Kidney (tissue), 22 donors: ENCODE measurements at places on chromosomes 2 and 18.

GRCh38 chr18:21241301-21242048 lies 557 bp upstream of the GREB1L start:
- DNase-seq: no peak

DNA sequence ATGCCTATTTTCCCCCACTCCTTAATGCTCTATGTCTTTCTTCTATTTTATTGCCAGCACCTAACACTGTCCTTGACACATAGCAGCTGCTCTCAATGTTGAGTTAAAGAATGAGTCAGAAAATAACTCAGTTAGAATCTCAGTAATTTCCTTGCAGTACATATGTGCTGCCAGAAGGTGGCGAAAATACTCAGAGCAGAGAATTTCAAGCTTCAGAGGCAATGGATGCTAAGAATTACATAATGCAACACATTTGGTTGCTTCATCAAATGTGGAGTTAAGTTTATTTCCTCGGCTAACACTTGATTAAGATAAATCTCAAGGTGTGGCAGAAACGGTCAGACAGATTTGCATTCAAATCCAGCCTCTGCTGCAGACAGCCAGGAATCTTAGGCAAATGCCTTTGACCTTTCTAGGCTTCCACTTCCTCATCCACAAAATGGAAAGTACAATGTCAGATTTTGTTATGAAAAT lies 105.6 kb downstream of the VSNL1 start:
- DNase-seq: peak; percentile 87

GRCh38 chr2:178066890-178067669 lies 5.5 kb downstream of the PDE11A start:
- DNase-seq: no peak

GRCh38 chr2:236073867-236074655 lies 94.1 kb downstream of the GBX2 start:
- DNase-seq: no peak

DNA sequence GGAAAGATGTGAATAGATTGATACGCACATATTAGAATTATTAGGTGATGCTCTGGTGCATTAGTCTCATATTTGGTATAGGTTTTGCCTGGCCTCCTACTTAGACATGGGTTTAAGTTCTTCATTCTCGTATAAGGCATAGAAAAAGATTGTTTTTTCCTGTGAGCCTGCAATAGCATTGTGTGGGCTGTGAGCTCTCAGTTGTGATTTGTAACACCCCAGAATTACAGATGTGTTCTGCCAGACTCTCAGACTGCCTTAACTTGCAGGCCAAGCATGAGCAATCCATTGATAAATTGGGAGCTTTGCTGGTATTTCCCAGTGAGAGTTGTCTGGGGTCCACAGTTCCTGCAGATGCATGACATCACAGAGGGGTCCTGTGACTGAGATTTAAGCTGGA lies 95.7 kb downstream of the MAPRE2 start:
- DNase-seq: no peak

DNA sequence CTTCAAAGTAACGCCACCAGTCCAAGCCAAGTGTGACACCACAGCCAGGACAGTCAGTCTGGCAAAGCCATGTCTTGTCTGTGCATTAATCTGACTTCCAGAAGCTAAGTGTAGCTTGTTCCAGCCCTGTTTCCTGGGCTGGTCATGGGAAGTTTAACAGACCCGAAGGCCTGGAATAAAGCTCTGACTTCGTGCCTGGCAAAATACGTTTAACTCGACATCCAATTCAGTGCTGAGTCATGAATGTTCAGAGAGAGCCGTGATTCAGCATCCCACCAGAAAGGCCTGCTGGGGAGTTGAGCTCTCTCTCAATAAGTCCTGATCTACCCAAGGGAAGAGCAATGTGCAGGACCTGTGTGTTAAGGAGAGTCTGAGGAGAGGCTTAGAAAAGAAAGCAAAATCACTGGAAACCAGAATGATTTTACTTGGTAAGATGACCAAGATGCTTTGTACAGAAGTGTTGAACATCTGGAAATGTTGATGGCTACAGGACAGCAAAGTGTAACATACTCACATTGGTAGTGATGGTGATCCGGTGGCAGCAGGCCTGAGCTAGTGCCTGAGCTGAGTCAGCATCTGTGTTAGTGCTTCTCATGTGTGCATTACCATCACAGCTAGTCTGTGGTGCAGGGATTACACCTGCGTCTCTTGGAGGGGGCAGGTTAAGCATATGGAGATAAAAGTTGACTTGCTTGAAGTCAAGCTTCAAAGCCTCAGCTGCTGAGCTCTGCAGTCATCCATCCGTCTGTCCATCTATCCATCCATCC lies 743.7 kb upstream of the HS6ST1 start:
- no peak for DNase-seq

GRCh38 chr2:33477473-33478468 lies 1.3 kb downstream of the RASGRP3 start:
- DNase-seq: peak; percentile 71

- no peak for DNase-seq
These were observed 1565.1 kb downstream of the LRP1B start for GRCh38 chr2:140565756-140566155.

- DNase-seq: no peak
These were observed 331.9 kb downstream of the MYCN start for GRCh38 chr2:16272038-16272788.

- no peak for DNase-seq
These were observed 198.0 kb upstream of the AGAP1 start for GRCh38 chr2:235295831-235296230.

- no peak for DNase-seq
These were observed 19.8 kb downstream of the TSHZ1 start for GRCh38 chr18:75230163-75231052.

DNA sequence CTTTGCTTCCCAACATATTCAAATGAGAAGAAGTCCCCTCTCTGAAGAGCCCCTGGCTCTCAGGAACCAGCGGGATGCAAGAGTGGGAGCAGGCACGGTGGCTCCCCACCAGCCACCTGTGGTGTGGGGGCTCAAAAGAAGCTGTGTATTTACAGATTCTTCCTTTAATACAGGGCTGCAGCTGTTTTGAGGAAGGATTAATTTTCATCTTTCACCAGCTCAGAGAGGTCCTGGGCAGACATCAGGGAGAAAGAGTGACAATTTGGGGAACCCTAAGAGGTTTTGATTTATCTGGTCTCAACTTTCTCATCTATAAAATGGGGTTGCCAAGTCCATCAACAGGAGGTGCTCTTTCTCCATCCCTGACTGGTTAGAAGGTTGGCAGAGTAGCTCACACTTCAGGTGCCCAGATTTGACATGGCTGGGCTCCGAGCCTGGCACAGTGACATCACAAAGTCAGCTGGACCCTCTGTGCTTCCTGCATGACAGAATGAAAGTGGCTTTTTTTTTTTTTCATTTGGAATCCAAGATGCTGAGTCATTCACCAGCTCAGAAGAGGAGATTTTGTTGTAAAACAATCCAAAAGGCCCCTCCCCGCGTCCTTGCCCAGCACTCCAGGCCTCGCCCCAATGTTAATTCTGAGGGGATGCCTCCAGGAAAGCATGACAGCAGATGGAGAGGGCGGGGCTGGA lies 15.5 kb upstream of the SIX2 start:
- no peak for DNase-seq

DNA sequence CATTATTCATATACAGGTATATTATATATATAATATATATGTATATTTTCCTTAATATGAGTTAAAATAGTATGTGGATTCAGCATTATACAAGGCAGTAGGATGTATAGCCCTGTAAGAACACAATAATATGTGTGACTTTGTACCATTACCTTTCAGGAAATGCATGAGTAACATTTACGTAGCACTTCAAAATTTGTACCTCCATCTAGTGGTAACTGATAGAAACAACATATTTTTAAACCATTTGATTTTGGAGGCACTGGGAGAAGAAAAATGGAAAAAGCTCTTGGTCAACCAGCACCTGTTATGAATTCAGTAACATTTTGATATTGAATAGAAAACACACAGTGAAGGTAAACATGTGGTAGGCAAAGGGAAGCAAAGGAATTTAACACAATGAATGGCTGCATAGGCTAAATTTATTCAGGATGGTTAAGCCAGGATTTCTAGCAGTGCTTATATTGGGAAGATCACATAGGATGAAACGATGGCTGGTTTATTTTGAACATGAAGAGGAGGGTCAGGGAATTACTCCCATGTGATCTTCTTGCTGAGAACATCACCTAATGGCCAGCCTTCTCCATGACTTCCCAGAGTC lies 565.5 kb downstream of the CCDC85A start:
- no peak for DNase-seq

GRCh38 chr2:64609227-64609941 lies 44.3 kb downstream of the SERTAD2 start:
- peak; percentile 83 for DNase-seq

DNA sequence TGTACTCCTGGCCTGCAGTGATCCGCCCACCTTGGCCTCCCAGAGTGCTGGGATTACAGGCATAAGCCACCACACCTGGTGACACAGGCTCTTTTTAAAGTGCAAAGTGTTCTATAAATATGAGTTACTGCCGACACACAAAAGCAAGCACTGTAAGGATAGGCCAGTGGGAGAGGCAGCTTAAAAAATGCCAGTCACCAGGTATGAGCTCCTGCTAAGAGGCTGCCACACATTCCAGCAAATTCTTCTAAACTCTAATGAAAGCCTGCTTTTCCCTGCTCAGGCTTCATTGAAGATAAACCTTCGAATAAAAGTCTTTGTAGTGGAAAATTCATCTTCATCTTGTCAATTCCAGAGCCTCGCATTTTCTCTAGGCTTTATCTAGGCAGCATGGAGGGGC lies 203.0 kb upstream of the PID1 start:
- no peak for DNase-seq

DNA sequence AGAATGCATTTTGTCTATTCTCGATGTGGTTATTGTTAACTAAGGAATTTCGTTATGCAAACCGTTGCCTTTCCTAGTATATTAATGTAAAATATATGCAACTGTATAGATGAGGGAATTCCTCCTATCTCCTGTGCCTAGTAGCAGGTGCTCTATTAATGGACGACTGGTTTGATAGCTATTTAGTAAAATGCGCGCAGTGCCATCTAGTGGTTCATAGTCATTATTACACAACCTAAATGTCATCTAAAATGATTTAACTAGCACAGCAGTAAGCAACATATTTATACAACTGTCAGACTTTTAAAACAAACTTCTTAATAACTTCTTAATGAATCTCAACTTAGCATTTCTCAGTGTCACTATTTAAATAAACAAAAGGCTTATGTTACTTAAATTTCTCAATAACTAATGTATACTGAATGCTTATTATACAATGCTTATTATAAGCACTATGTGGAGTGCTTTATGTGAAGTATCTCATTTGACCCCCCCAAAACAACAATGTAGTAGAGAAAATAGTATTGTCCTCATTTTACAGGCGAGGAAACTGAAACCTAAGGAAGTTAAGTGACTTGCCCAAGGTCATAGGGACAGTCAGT lies 77.9 kb downstream of the DTNA start:
- no peak for DNase-seq

GRCh38 chr2:223886726-223887125 lies 49.3 kb upstream of the AP1S3 start:
- DNase-seq: no peak

DNA sequence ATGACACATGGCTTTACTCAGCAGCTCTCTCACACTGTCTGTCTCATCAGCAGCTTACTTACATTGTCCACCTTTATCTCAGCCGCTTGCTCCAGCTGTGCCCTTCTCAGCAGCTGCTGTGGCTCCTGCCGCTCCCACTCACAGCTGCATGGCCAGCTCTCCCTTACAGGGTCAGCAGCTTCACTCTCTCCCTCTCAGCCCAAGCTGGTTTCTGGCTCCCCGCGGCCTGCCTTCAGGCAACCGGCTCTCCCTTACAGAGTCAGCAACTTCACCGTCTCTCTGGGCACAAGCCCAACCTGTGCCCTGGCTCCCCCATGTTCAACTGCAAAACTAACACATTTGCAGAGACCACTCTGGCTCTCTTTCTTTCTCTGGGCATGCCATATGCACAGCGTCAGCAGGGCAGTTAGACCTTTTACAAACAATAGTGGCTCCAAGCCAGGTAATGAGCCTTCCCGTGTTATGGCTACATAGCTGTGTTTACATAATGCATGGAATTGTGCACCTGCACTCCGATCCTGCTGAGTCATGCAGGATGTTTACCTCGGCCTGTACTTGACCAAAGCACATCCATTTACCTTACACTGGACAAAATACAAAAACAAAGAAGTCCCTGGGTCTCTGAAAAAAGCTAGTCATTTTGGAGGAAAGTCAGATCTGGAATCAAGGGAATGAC lies 167.3 kb downstream of the DOK6 start:
- DNase-seq: no peak

- DNase-seq: peak; percentile 82
These were observed 388.6 kb upstream of the TNP1 start for GRCh38 chr2:217248312-217248935.

- DNase-seq: no peak
These were observed 96.1 kb downstream of the ITGA4 start for GRCh38 chr2:181553244-181553643.

GRCh38 chr2:71492112-71492511 lies 38.8 kb downstream of the DYSF start:
- DNase-seq: no peak

- DNase-seq: no peak
These were observed 28.9 kb downstream of the TOGARAM2 start for GRCh38 chr2:29009711-29010677.

DNA sequence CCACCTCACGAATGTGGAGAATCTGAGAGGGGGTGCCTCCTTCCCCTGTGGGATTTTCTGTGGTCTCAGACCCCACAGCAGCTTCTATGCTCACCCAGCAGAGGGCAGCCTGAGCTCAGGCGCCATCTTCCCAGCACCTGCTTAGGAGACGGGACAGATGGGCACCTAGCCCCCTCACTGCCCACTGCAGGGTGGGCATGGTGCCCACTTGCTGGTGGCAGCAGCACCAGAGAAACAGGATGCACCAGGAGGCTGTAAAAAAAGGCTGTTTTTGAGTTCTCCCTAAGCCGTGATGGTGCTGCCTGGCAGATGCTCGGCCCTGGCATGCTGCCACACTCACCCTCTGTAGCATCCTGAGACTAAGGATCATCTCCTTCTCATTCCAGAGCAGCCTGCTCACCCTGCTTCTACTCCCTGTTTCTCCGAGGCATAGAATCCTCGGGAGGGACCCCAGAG lies 19.1 kb upstream of the SLC20A1 start:
- DNase-seq: peak; percentile 48

GRCh38 chr2:27282892-27283291 lies 663 bp downstream of the TRIM54 start:
- no peak for DNase-seq

GRCh38 chr2:515441-516127 lies 161.6 kb downstream of the TMEM18 start:
- DNase-seq: no peak

- DNase-seq: no peak
These were observed 11.8 kb upstream of the PROC start for GRCh38 chr2:127406454-127406853.

GRCh38 chr2:57160976-57161375 lies 885.6 kb upstream of the VRK2 start:
- no peak for DNase-seq

- DNase-seq: peak; percentile 68
These were observed 48.0 kb downstream of the KCNIP3 start for GRCh38 chr2:95345081-95345562.
